ENCODE measurements at places on chromosomes 3 and 15.

DNA sequence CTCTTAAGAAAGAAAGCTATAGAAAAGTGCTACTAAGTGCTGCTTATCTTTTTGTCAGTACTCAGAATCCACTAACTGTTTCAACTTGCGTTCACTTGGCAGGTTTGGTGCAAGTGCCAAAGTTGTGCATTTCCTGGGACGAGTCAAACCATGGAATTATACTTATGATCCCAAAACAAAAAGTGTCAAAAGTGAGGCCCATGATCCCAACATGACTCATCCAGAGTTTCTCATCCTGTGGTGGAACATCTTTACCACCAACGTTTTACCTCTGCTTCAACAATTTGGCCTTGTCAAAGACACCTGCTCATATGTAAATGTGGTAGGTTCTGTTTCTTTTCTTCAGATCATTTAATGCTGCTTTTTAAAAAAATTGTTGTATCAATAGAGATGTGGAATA lies 32.6 kb downstream of the GYG1 start:
- no peak for DNase-seq

GRCh38 chr15:62393196-62393595 lies 228.1 kb upstream of the C2CD4B start:
- no peak for DNase-seq

DNA sequence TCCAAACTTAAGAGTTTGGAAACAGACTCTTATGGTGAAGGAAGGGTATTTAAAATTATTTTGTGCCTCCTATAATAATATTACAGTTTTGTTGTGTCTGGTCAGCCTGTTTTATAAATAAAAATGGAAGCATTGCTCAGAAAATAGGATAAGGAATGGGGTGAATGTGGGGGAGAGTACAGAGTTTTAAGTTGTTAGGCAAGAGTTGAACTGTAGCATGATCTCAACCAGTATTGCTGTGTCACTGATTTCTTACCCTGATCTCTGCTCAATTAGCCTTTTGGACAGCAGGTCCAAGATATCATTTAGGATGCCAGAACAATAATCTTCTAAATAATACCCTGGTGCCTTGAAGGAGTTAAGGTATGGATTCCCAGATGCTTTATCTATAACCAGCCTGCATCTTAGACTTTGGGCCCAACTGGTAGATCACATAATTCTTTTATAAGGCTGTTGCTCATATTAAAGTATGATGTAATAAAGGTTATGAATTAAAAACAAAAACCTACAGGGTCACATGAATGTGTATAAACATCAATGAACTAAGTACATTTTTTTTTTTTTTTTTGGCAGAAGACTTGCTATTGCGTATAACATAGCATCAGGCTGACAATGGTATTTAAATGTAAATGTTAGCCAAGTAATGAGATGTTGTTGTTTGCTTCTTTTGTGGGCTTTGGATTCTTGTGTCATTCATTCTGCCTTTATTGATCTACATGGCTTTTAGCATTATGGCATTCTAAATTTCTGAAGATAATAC lies 70.0 kb downstream of the MITF start:
- no peak for DNase-seq

DNA sequence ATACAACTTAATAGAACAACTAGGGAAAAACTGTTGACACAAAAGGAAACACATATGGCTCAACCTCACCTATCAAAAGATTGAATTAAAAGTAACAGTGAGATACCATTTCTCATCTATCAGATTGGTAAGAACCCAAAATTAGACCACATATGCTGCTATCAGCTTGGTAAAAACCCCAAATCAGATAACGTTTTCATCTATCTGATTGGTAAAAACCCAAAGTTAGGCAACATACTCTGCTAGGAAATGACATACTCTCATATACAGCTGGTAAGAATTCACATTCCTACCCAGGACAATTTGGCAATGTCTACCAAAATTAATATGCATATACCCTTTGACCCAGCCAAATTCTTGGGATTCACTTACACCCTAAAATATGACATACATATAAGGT lies 26.3 kb downstream of the NRG4 start:
- DNase-seq = no peak

GRCh38 chr3:126540342-126540849 lies 16.4 kb downstream of the CHST13 start:
- no peak for DNase-seq

DNA sequence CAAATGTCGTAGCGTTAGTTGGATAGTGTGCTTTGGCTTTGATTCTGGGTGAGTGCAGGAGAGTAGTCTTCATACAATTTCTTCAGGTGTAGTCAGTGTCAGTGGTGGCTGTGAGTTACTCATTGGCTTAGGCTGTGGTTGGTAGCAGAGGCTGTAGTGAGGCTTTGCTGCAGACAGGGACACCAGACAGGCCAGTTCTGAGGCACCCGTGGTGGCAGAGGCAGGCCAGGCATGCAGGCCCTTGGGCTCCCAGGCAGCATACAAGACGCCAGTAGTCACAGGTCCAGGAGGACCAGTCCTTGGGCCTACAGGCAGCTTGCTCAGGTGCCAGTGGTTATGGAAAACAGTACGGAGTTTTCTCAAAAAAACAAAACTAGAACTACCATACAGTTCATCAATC lies 61.3 kb downstream of the DMXL2 start:
- no peak for DNase-seq

GRCh38 chr3:45612138-45612537 lies 17.6 kb downstream of the LIMD1 start:
- DNase-seq = no peak

DNA sequence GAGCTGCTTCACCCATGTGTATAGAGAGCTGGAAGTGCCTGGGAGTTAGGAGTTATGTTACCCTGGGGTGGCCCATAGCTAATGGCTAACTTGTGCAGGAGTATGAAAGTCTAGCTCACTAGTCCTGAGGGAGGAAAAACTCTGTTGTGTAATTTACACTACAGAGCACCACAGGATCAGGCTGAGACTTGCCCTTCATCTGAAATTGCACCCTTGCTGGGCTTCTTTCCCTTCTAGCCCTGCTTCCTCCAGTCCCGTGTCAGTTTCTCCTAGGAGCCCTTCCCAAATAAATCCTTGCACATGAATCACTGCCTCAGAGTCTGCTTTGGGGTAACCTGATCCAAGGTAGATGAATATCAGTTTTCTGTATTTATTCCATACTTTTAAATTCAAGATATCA lies 40.0 kb downstream of the CTXND1 start:
- no peak for DNase-seq

DNA sequence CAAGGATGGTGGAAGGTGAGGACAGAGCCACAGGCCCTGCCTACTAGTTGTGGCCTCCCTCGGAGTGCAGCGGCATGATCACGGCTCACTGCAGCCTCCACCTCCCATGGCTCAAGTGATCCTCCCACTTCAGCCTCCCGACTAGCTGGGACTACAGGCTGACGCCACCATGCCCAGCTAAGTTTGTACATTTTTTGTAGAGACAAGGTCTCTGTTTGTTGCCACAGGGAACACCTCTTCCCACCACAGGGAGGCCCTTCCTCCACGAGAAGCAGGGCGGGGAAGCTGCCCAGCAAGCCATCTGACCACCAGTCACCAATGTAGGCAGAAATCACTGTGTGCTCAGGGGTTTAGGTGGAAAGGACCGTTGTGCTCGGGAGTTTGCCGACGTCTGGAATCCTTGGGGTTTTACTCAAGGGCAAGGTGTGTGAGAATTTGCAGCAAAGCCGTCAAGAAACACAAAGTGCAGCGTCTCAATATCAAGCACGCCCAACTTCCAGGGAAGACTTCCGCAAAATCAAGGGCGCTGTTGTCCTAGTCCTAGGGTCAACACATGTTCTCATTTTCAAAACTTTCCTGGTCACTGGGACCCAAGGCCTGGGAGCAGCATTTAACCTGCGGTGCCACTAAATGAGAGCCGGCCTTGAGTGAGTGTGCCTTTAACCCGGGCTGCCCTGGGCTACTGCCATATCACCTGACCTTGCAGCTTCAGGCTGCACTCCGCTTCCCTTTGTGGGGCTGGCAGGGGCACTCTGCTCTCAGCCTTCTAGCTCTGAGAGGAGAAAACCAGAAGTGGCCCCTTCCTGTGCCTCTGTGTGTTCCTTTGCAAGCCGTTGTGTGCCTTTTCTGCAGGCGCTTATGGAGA lies 65.7 kb downstream of the SLC12A8 start:
- no peak for DNase-seq

DNA sequence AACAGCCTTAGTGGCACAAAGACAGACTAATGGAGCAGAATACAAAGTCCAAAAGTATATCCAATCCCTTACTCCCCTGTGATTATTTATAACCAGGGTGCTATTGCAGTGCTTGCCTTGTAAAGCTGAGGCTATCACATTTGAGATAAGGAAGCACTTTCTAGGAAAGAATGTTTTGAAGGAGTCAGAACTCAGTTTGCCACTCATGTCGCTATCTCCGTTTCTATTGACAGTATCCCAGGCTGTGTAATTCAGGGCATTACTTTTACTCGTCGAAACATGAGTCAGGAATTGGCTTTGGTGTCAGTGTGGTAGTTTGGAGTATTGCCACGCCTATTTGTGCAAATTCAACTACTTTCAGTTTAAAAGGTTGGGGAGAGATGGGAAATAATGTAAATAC lies 78.4 kb downstream of the FBXL2 start:
- no peak for DNase-seq

GRCh38 chr3:76669322-76669721 lies 370.6 kb upstream of the ROBO2 start:
- no peak for DNase-seq

- no peak for DNase-seq
Measured at GRCh38 chr15:38255690-38256089, 3.1 kb downstream of the SPRED1 start.

DNA sequence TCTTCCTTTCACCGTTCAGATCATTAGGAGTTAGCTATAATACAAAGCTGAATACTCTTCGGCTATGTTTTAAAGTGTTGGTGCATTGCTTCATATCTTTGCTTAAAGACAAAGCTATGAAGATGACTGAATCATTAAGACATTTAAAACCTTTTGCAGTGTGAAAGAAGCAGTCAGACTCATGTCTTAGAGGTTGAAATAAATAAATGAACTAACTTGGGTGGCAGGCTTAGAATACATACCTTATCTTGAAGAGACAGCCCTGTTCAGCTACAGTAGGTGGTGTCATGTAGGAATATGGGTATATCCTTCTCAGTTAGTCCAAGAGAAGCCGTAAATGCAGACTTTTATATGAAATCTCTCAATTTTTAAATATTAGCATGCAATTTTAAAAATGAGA lies 63.4 kb downstream of the OPA1 start:
- no peak for DNase-seq

- no peak for DNase-seq
Measured at GRCh38 chr3:126110431-126111125, 26.7 kb upstream of the SLC41A3 start.

DNA sequence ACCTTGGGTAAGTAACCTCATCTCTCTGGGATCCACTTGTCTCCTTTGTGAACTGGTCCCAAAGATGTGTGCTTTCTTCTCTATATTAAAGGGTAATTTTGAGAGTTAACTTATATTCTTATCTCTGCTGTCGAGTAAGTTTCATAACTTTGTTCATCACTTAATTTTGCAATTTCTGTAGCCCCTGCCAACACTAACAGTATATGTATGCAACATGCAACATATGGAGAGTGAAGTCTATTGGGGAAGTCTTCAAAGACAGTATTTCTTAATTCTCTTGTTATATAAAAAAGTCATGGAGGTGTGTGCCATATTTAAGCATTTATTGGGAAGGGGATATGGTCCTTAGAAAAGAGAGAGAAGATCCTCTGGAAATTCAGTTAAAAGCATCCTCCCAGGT lies 85.9 kb downstream of the LRRC3B start:
- no peak for DNase-seq

DNA sequence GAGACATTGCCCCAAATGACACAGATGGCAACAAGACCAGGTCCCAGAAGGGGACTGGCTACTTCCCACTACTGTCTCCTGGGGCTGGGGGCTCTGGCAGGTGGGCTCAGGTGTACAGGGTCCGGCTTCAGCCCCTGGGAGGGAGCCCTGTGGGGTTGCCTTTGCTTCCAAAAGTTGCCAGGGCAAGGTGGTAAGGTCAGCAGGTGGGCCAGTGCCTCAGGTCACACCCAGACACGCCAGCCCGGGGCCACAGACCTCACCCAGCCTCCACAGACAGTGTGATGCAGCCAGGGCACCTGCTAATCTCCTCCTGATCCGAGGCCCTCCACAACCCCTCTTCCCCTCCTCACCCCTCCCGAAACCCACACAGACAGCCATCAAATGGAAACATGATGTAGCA lies 7.5 kb downstream of the OXTR start:
- DNase-seq = no peak

DNA sequence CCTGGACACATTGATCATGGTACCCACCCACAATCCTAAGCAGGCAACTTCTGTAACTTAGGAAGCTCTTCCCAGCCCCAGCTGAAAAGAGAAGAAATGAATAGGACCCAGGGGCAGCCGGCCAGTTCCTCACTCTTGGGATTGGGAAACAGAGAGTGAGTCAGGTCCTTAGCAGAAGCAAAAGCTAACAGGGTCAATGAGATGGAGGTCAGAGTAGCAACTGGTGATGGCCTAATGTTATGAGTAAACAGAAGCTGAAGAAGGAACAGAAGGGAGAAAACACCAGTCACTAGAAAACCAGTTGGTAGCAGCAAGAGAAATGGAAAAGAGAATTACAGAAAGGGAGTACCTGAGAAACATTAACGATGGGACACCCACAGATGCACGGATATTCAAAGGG lies 20.0 kb downstream of the RIOX2 start:
- no peak for DNase-seq

- DNase-seq = no peak
Measured at GRCh38 chr15:68326711-68327354, 49.3 kb downstream of the FEM1B start.

All from stimulated activated CD8-positive, alpha-beta memory T cell treated with anti-CD3 and anti-CD28 coated beads, Interleukin-15, amount 100 ng/mL, for 24 hours (primary cell).